ENCODE measurements at places on chromosomes 7 and 10. TPM values are rescaled to one million over a fixed set of nuclear protein-coding genes. Genes with fewer than 3 reads are reported as not detected.

GFRA1 gene
- not detected for total RNA-seq

SPDYE2B gene
- not detected for total RNA-seq

INA gene
- total RNA-seq, result 0.04 TPM

VAX1 gene
- not detected for total RNA-seq

HPSE2 gene
- not detected for total RNA-seq

ATRNL1 gene
- total RNA-seq, result 0.04 TPM

MNX1 gene
- total RNA-seq, result 3.6 TPM

CABCOCO1 gene
- not detected for total RNA-seq

PPP1R17 gene
- not detected for total RNA-seq

CDHR3 gene
- total RNA-seq, result 8.2 TPM

All from HepG2 (cell line).